ENCODE measurements at places on chromosomes 11 and 22.

DNA sequence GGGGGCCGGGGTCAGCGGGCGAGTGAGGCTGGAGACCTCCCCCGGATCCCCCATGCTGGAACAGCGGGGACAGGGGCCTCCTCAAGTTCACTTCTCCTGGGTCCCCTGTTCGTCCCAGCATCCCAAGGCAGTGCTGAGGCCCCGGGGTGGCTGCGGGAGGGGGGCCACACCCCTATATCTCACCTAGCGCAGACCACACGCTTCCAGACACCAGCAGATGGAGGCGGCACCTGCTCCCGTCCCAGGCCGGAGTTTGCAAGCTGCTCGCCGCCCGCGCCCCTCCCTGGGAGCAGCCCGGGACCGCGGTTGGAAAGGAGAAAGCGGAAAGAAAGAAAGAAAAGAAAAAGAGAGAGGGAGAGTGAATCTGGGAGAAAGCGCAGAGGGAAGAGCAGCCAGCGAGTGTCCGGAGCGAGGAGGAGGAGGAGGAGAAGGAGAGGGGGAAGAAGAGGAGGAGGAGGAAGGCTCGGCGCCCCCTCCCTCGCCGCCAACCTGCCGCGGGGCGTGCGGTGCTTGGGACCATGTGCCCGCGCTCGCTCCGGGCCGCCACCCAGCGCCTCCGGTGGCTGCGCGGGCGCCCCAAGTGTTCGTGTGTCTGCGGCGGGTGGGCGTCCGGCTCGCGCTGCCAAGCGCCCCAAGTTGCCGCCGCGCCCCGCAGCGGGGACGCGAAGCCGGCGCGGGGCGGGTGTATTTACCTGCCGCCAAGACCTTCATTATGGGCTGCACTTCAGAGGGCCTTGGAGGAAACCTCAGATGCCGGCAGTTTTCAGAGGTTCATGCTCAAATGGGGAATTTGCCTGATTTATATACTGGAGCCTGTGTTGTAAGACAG is at the start of gene LIF:
TSS of gene LIF (minus strand) at position 775 of the 829 bp plus-strand sequence. CDS start at position 711, 64 bp downstream.
- no peak for DNase-seq

GRCh38 chr22:19178065-19178656 is 375 bp downstream of the SLC25A1 start:
- no peak for DNase-seq

DNA sequence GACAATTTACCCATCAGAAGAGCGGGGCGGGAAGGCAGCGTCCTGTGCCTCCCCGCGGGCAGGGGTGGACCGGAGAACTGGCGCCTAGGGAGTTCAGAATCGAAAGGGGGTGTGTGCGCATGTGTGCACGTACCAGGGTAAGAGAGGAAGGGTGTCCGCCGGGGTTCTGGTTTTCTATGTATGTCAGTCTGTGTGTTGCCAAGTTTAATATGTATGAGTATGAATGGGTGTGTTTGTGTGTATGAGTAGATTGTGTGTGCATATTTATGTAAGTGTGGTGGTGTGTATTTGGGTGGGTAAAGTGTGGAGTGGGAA is 2.0 kb downstream of the KCNC1 start:
- no peak for DNase-seq

- DNase-seq, result no peak
These were observed 5.3 kb downstream of the OTUB1 start for GRCh38 chr11:63991558-63991957.

Data from kidney epithelial cell (primary cell).